ENCODE measurements at places on chromosomes 2 and 18.
A peak's percentile ranks its signal among the peaks of the same experiment; 100 is the strongest.

DNA sequence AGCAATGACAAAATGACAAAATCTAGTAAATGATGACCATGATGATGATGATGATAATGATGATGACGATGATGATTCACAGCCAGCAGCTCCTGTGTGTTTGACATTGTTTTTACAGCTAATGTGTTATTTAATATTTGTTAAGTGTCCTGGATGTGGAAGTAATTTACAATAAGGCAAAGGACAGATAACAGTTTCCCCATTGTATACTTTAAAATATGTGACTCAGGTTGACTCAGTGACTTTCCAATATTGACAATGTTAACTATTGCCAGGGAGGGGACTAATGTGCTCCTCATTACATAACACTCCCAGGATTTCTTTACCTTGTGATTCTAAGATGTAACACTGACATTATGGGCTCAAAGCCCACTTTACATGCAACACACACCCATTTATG, 602.2 kb downstream of the FBXO15 start:
- no peak for DNase-seq

DNA sequence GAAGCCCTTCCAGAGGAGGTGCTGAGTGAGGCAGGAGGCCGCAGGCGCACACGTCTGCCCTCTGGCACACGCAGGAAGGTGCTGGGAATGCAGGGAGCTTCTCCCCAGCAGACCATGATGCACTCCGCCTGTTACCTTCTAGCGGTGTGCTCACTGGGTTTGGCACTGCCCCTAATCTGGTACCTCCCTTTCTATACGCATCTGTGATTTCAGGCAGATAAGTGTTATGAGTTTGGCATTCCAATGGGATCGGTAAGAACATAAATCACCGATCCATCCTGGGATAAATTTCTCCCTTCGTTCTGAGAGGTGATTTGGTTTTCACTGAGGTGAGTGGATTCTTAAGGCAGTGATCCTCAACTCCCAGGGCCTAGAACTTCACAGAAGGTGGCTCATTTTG, 34.6 kb downstream of the ODC1 start:
- DNase-seq = no peak

DNA sequence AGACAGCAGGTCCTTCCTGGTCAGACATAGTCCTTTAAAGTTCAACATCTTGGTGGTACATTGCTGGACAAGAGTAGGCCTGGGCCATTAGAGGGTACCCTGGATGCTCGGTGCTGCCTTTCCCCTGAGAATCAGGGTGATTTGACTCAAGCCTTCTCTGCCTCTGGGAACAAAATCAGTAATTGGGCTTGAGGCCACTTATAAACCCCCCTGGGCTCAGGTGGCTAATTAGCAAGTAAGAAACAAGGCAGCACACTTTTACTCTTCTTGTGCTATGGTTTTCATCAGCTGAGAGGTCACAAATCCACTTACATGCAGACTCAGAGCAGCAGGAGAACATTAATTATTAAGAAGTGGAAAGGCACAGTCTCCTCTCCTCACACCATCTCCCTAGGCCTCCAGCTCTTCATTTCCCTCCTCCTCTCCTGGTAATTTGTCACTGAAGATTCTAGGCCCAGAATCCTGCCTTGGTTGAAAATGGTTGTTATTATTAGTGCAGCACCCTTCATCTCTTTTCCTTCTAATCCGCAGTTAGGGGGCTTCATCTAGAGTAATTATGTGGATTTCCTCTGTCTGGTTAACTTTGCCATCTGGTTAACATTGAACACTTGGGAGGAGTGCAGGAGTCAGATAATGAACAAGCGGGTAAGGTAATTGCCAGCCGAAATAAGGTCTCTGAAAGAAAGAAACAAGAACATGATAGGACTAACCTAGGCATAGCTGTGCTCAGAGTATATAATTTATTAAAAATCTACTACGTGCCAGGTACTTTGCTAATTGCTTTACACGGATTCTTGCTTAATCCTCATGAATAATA, 29.7 kb upstream of the CASP10 start:
- no peak for DNase-seq

DNA sequence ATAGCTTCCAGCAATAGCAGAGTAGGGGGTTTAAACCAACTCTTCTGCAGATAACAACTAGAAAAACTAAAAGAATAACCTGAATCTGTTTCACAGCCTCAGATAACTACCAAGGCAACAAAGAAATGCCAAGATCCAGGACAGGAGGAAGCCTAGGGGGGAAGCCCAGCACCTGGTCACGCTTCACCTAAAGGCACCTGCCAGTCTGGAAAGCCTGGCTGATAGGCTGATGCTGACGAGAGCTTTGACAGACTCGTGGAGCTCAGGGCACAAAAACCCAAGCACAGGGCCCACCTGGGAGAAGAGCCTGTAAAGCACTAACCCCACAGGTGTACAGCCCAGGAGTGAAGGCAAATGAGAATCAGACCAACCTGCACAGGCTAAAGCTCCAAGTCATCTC, 22.6 kb downstream of the EIPR1 start:
- DNase-seq = no peak

- DNase-seq = no peak
Observed at GRCh38 chr2:198782734-198783133, 675.0 kb downstream of the SATB2 start.

DNA sequence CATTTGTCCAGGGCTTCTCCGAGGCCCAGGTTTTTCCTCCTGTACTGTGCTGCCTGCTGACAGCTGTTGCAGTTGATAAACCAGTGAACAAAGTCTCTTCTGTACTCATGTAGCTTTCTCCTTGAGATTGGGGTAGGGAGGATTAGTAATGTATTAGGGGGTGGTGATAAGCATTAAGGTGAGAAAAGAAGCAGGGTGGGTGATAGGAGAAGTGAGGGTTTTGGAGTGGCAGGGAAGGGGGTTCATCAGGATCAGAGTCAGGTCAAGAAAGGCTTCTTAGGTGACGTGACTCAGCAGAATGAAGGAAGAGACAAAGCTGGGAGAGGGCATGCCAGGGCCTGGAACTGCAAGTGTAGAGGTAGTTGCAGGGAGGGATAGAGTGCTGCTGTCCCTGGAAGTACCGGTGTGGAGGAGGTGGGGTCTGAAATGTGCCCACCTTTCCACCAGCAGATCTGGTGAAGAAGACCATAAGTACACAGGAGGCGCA, 48.7 kb downstream of the PKP4 start:
- no peak for DNase-seq

GRCh38 chr2:232137356-232138147, 176.0 kb downstream of the DIS3L2 start:
- no peak for DNase-seq

GRCh38 chr2:233915128-233915527, 2.0 kb upstream of the TRPM8 start:
- no peak for DNase-seq

- no peak for DNase-seq
Observed at GRCh38 chr2:119721043-119721442, 38.7 kb upstream of the PTPN4 start.

DNA sequence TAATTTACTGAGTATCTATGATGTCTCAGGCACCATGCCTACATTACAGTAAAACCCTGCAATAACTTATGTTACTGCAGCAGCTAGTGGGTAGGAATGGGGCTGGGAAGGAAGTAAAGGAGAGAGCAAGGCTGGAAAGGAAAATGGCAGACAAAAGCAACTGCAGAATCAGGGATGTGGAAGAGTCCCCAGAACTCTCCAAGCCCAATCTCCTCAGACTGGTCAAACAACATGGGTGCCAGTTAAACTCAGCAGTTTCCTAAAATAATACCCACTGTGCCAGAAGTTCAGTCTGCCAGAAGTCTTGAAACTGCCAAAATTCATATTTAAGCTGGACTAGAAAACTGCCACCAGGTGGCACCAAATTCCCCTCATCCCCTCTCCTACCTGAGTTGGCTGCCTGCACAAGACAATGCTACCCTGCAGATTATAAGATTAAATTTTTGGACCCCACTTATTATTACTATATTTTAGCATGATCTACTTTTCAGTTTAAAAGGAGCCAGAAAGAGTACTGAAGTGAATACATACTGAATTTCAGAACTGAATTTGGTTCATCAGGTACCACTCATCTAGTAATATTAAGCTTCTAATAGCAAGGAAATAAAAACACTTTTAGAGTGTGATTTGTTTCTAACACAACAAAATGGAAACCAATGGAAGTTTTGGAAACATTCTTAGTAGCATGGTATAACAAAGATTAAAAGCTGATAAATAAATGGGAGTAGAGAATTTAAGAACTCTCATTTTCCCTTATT, 86.8 kb upstream of the DNER start:
- DNase-seq = peak; percentile 81

- no peak for DNase-seq
Observed at GRCh38 chr2:66269166-66269565, 165.8 kb upstream of the MEIS1 start.

DNA sequence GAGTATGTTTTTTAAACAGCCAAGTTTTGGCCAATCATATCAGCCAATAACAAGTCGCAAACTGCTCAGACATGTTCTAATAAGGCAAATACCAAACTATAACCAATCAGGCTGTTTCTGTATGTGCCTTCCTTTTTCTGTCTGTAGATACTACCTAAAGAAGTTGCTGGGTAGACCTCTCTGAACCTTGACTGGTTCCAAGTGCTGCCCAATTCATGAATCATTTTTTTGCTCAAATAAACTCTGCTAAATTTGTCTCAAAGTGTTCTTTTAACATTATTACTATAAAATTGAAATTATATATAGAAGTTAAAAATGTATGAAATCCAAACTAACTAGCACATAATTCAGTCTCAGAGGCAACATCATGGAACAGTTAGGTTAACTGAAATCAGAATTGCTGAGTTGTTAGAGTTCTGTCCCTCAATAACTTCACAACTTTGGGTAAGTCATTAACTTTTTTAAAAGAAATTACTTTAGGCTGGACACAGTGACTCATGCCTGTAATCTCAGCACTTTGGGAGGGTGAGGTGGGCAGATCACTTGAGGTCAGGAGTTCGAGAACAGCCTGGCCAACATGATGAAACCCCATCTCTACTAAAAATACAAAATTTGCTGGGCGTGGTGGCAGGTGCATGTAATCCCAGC, 4.9 kb upstream of the TTC21B start:
- DNase-seq = no peak

- DNase-seq = no peak
Observed at GRCh38 chr2:80482276-80482675, 177.7 kb upstream of the LRRTM1 start.

- DNase-seq = no peak
Observed at GRCh38 chr2:10482460-10482859, 34.3 kb upstream of the ODC1 start.

DNA sequence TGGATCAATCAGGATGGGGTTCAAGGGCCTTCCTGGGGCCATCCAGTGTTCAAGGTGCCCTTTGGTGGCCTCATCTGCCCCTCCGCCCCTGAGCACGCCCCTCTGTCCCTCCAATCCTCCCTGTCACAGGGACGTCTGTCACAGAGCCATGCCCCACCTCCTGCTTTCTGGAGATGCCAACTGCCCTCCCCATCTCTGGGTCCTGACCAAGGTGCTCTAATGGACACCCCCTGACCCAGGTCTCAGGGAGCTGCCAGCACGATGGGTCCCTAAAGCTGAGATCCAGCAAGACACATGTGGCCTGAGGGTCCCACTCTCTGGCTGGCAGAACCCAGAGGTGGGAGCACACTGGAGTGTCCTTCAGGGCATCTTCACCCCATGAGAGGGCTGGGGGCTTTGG, 2.1 kb upstream of the TEKT4 start:
- no peak for DNase-seq

GRCh38 chr2:18536697-18537096, 23.8 kb downstream of the RDH14 start:
- DNase-seq = no peak

- no peak for DNase-seq
Observed at GRCh38 chr2:241481687-241482086, 26.7 kb downstream of the STK25 start.

DNA sequence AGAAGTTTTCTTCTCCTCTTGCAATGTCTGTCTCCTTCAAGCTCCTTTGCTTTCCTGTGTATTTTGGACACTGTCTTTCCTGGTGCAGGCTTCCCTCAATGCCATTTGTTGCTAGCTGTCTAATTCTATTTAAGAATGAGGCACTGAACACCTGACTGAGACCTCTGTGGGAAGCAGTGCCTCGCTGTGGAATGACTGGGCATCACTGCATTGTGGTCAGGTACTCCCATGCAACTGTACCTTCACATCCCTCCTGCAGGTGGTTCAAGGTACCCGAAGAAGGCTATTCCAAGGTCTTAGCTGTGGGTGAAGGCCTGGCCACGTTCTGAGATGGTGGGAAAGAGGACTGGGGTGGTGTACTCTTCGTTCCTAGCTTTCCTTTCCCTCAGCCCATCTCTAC, 152.8 kb upstream of the CTAGE1 start:
- DNase-seq = no peak

GRCh38 chr2:5365871-5366461, 326.2 kb upstream of the SOX11 start:
- no peak for DNase-seq

DNA sequence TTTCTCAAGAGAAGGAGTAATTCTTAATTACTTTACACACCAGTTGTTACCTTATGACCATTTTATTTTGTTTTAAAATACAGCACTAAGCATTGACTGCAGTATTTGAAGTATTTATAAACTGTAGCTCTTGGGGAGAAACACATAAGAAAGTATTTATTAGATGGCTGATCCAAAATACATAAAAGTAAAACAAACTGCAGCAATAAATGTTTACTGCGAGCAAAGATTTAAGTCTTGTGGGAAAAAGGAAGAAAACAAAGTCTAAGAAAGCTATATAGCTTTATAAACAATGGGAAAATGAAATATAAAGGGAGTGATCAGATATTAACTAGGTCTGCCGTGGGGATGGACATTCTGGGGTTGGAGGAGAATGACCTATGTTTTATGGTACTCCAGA, 347.2 kb upstream of the ZC3H15 start:
- no peak for DNase-seq
